ENCODE measurements at places on chromosomes 12 and 14. TPM values are rescaled to one million over a fixed set of nuclear protein-coding genes. Genes with fewer than 3 reads are reported as not detected.

DNA sequence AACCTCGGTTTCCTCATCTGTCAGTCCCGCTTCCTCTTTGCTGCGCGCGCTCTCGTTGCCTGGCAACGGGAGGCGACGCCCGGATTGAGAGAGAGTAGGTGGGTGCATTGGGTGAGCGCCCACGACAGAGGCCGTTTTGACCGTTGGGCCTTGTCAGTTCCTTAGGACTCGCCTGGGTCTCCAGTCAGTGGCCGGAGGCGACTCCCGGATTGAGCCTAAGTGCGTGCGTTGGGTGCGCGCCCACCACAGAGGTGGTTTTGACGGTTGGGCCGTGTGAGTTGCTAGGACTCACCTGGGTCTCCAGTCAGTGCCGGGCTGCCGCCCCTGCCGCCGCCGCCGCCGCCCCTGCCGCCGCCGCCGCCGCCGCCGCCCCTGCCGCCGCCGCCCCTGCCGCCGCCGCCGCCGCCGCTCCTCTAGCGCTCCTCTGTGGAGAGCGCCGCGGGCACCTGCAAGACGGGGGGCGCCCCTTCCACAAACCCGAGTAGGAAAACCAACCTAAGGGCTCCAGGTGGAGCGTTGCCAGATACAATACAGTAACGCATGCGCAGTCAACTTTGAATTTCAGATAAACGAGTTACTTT, 37.2 kb downstream of the APOBEC1 start:
- H3K36me3 ChIP-seq, result no peaks in the 10 kb centered on the region
- no peak overlapping the region for H3K4me3 ChIP-seq
- H3K4me1 ChIP-seq, result no peaks in the 10 kb centered on the region
- no peak for DNase-seq
- H3K27ac ChIP-seq, result no peak overlapping the region

GRCh38 chr12:90995010-90995409, 9.8 kb downstream of the EPYC start:
- peak; percentile 55 for DNase-seq
- H3K27me3 ChIP-seq, result no peaks in the 10 kb centered on the region
- H3K27ac ChIP-seq, result no peak overlapping the region
- no peaks in the 10 kb centered on the region for H3K4me1 ChIP-seq
- no peak overlapping the region for H3K4me3 ChIP-seq
- no peaks in the 10 kb centered on the region for H3K36me3 ChIP-seq

GALNT16 gene
- total RNA-seq, result 10.7 TPM

- no peaks in the 10 kb centered on the region for H3K27me3 ChIP-seq
- H3K36me3 ChIP-seq, result no peaks in the 10 kb centered on the region
- H3K4me3 ChIP-seq, result no peak overlapping the region
- no peak overlapping the region for H3K27ac ChIP-seq
- no peak for DNase-seq
These were observed 374.2 kb downstream of the PRKD1 start for GRCh38 chr14:29553427-29553826.

WNK1 gene
- 53.6 TPM for total RNA-seq

DNA sequence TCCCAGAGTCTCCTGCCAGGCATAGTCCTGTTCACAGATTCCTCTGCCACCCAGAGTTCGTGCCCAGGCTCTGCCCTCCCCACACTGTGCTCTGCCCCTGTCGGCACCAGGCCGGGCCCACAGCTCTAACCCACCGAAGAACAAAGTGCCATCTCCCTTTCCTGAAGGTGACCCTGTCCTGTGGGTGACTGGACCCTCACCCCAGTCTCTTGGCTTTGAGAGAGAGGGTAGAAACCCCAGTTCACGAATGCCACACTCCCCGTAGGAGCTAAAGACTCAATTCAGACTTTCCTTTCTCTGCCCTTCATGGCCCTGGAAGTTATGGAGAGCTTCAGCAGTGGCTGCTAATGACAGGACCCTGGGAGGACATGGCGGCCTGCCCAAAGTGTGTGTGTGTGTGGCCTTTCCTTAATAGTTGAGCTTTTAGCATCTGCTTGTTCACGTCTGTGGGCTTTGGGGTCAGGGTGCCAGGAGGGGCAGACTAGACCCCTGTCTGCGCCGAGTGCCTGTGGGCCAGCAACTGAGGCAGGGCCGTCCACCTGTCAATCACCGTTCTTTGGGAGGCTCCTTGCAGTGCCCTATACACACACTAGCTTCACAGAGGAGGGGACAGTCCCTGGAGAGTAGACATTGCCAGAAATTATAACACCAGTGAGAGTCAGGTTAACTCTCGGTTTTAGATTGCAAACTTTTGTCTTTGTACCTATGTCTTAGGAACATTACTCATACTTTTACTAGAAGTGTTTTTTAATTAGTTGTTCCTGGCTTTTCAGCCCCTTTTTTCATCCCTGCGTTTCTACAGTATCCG, 84.6 kb upstream of the DYNC1H1 start:
- H3K4me1 ChIP-seq, result peaks cover 10% of the 10 kb centered on the region
- no peak for DNase-seq
- H3K27ac ChIP-seq, result no peak overlapping the region
- peaks cover 35% of the 10 kb centered on the region for H3K36me3 ChIP-seq
- H3K4me3 ChIP-seq, result no peak overlapping the region
- H3K27me3 ChIP-seq, result no peaks in the 10 kb centered on the region
